ENCODE measurements at places on chromosomes 4 and X.

- peak; percentile 56 for DNase-seq
Observed at GRCh38 chrX:149539283-149540130, 1.3 kb upstream of the EOLA1 start.

GRCh38 chrX:71911731-71912050 is 1.0 kb downstream of the NHSL2 start:
- DNase-seq: no peak

- no peak for DNase-seq
Observed at GRCh38 chr4:73067971-73068394, 1.5 kb downstream of the COX18 start.

- no peak for DNase-seq
Observed at GRCh38 chr4:70994069-70994366, 569 bp downstream of the DCK start.

DNA sequence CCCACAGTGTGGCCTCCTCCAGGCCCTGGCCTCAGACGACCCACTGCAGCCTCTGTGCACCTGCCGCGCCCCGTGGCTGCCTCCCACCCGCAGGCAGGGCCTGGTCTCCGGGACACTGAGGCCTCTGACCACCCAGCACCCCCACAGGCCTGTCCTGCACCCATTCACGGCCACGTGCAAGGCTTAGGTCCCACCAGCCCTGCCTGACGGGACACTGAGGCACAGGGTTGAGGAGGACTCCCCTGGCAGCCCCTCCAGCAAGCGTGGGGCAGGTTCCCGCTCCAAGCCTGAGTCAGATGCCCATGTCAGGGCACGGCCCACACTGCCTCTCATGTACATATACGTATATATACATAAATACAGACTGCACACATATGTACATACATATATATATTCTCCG is 23.5 kb downstream of the NELFA start:
- DNase-seq: no peak

DNA sequence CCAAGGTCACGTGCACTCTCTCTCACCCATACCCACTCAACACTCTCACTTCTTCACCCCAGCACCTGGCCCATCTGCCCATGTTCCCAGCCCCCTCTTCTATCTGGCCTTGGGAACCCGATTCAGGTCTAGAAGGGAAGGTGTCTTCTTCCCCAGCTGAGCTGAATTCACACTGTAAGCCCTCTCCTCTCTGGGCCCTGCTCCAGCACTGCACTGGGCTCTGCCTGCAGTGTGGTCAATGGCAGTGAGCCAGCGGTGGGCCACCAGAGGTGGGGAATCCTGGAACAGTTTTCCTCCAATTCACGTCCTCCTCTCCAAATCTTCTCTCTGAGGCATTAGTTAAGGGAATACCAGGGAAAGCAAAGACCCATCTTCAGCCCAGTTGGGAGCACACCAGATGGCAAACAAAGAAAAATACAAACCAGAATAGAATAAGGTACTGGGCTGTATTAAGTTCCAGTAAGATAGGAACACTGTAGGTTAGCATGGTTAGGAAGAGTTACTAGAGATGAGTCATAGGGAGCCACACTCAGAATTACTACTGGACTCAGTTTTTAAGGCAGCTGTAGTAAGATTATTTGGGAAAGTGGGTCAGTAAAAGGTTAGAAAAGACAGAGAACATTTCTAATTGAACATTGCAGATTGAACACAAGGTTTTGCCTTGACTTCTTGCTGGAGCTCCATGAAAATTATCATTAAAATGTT is 5.0 kb downstream of the AWAT2 start:
- DNase-seq: no peak

- no peak for DNase-seq
Observed at GRCh38 chr4:152479428-152480026, 56.4 kb downstream of the FBXW7 start.

DNA sequence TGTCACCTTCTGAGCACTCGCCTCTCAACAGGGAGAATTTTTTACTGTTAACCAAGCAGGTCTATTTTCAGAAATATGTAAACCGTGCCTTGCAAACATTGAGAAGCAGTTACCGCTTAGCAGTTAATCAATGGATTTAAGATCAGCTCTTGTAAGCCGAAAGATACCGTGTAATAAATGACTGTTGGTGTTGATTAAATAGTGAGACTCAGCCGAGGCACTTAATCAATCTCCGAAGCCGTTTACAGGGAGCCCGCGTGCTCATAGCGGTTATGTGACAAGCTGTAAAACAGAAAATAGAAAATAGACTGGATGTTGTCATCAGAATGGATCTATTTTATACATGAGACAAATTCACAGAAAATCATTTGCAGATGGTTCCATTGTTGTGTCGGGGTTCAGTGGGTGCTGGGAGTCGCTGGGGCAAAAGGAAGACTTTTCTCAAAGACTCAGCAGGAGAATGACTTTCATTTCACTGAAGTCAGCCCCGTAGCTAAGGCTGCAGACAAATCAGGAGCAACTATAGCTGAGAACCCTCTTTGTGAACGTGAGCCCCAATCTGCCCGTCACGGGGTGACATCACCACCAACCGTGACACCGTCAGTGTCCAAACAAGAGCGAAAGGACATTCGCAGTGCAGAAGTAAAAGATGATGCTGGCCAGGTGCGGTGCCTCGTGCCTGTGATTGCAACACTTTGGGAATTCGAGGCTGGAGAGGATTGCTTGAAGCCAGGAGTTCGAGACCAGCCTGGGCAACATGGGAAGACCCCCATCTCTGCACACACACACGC is 275.3 kb downstream of the CRLF2 start:
- DNase-seq: no peak

DNA sequence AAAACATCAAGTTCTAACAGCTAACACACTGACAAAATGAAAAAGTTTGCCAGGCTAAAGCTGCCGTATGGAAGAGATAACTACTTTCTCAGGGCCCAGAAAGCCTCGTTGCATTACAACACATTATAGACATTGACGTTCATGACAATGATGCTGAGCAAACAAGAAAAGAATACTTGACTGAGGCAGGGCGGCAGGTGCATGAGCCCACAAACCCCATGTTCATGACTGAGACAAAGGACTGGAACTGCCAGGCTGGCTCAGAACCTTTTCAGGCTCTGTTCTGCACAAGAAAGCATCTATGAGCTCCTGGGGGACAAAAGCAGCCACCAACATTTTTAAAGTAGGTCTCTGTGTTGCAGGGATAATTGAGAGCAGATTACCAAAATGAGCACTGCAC is 13.6 kb downstream of the TLR6 start:
- no peak for DNase-seq

- DNase-seq: no peak
Observed at GRCh38 chr4:145302725-145303124, 122.3 kb upstream of the OTUD4 start.

- DNase-seq: no peak
Observed at GRCh38 chr4:68693325-68694075, 23.0 kb upstream of the UGT2B15 start.

DNA sequence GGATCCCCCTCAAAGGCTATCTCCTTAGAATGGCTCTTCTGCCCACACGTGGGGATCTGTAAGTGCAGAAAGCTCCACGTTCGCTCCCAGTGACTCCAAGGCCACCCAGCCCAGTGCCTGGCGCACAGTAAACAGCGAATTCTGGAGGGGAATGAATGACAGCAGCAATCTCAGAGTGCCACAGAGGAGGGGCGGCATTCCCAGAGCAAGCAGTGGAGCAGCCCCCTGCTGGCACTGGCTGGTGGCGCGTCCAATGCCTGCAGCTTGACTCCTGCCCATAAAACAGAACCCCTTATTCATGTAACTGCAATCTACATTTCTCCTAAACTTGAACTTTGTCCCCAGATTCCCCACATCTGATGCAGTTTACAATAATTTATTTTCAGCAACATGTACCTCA is 6.9 kb upstream of the HELT start:
- peak; percentile 65 for DNase-seq

- DNase-seq: no peak
Observed at GRCh38 chr4:16706251-16706650, 192.2 kb downstream of the LDB2 start.

GRCh38 chr4:181478656-181479055 is 764.5 kb upstream of the TENM3 start:
- DNase-seq: no peak

- DNase-seq: no peak
Observed at GRCh38 chrX:112865464-112866025, 24.9 kb upstream of the AMOT start.

DNA sequence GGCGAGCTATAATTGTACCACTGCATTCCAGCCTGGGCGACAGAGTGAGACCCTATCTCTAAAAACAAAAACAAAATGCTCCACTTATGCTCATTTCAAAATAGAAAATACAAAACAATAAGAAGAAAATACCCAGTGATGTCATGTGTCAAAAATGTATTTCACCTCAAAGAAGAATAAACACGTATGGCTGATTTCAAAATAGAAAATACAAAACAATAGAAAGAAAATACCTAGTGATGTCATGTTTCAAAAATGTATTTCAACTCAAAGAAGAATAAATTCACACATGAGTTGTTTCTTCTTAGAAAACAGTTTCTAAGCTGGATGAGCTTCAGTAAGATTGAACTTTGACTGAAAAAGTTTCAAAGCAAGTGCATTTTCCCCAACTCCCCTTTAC is 20.3 kb upstream of the PDCL2 start:
- DNase-seq: no peak

- DNase-seq: no peak
Observed at GRCh38 chrX:73577361-73577760, 14.4 kb downstream of the CHIC1 start.

DNA sequence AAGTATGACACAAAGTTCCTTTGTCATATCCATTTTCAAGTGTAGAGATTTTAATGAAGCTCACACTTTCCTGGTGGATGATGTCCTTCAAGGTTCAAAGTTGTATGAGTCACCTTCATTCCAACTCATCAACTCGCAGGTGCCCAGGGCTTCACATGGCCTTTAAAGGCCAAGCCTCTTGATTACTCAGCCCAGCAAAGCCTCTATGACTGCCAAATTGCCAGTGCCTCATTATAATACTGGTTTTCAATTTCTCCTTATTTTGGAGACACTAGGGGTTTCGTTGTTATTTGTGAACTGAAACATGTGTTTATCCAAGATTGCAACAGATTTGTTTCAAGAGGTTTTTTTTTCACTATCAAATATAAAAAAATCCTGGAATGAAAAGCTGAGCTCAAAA is 45.9 kb upstream of the PPP3CA start:
- no peak for DNase-seq

- DNase-seq: no peak
Observed at GRCh38 chr4:3721627-3722026, 44.6 kb upstream of the ADRA2C start.

DNA sequence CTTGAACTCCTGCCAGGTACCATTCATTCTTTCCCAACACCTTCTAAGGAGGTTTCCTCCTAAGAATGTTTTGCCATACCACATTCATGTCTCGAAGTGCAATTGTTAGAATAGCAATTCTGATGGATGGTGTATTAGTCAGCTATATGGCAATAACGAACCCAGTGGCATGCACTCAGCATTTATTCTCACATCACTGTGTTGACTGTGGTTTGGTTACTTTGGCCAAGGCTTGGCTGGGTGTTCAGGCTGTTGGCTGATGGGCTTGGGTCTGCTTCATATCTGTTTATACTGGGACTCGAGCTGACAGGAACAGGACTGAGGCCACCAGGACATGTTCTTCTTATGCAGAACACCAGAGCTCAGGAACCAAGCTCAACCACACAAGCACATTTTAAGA is 31.7 kb downstream of the PSAPL1 start:
- no peak for DNase-seq
